Naive thymus-derived CD4-positive, alpha-beta T cell (primary cell): ENCODE measurements at places on chromosomes 16 and 17.

DNA sequence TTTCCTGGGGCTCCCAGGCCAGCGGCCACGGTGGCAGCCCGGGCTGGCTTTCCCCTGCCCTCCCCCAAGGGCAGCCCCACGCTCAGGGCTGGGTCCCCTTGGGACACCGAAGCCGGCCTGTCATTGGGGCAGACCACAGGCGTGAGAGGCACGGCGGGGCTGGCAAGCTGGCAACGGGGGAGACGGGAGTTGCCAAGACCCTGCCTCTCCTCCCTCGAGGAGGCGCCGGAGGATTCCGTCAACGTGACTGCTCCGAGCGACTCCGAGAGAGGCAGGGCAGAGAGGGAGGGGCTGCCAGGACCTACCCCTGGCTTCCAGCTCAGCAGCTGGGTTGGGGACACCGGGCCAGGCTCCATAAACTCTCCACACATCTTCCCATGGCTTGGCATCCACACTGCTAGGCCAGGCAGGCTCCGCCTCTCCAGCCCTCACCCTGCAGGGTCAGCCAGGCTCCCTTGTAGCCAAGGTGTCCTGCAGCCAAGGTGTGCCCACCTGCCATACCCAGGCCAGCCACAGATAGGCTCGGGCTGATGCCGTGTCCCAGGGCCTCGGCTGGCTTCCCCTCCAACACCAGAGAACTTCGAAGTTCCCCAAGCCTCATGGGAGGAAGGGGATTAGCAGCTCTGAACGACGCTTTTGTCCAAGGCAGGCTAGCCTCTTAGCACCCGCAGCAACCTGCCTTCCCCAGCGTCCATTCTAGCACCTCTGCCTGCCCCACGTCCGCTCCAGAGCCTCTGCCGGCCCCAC is 25.5 kb downstream of the TIMM22 start:
- DNase-seq = no peak

DNA sequence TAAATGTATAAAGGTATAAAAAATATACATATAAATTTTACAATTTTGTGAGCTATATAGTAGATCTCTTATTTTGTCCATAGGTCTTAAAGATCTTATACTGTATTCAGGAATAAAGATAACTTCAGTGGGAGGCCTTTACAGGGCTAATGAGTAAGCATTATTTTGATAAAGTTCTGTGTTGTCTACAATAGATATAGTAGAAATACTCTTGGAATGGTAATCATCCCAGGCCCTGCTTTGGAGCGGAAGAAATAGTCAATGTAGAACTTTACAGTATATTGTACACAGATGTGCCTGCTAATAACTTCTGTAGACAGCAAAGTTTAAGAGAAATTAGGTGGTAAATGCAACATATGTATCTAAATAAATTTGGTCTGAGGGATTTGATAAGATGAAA is 42.6 kb downstream of the TENT4B start:
- DNase-seq = no peak

GRCh38 chr17:66543526-66543925 is 241.1 kb downstream of the PRKCA start:
- DNase-seq = no peak

DNA sequence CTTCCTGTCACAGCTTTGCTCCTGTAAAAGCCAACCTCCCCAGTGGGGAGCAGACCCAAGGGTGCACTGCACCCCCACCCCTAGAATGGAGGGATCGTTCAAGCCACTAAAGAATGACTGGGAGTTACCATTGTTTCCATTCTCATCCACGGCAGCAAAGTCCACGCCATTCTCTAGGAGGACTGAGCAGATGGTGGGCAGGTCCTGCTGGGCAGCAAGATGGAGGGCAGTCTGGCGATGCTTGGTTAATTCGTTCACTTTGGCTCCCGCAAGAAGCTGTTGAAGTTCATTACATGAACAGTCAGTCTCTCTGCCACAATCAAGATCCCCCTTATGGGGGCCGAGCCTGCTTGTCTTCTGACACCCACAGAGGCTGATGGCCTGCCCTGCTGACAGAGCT is 30.8 kb downstream of the CYB5D2 start:
- no peak for DNase-seq

GRCh38 chr16:75573955-75574354 is 7.8 kb downstream of the GABARAPL2 start:
- no peak for DNase-seq

DNA sequence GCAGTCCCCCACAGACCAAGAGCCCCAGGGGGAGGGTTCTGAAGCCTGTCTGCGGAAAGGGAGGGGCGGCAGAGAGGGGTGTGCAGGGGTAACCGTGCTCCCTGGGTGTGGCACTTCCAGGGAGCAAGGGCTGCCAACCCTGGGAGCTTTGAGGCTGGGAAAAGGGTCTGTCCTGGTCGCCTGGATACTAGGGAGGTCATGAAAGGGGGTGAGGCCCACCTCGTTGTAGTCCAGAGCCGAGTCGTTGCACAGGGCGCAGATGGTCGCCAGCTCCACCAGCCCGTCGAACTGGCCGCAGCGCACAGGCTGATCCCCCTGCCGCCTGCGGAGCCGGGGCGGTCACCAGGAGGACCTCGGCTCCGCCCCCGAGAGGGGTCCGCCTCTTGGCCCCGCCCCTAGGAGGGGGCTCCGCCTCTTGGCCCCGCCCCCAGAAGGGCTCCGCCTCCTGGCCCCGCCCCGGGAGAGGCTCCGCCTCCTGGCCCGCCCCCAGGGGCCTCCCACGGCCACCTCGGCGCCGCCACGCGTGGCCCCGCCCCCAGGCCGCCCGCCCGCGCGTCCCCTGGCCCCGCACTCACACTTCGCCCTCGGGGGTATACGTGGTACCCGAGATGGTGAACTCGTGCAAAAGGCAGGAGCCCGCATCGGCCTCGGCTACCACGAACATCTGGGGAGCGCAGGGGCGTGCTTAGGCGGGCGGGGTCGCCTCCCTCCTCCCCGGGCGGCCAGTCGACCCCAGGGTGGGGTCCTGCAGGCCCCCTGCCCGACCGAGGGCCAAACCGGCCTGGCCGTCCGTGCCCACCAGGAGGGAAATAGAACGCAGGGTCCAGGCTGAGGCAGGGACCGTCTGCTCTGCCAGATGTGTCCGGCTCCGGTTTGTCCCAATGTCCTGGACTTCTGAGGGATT is 19.5 kb downstream of the ATP2A3 start:
- DNase-seq = no peak

GRCh38 chr16:27726621-27727261 is 176.8 kb downstream of the KATNIP start:
- DNase-seq = no peak

DNA sequence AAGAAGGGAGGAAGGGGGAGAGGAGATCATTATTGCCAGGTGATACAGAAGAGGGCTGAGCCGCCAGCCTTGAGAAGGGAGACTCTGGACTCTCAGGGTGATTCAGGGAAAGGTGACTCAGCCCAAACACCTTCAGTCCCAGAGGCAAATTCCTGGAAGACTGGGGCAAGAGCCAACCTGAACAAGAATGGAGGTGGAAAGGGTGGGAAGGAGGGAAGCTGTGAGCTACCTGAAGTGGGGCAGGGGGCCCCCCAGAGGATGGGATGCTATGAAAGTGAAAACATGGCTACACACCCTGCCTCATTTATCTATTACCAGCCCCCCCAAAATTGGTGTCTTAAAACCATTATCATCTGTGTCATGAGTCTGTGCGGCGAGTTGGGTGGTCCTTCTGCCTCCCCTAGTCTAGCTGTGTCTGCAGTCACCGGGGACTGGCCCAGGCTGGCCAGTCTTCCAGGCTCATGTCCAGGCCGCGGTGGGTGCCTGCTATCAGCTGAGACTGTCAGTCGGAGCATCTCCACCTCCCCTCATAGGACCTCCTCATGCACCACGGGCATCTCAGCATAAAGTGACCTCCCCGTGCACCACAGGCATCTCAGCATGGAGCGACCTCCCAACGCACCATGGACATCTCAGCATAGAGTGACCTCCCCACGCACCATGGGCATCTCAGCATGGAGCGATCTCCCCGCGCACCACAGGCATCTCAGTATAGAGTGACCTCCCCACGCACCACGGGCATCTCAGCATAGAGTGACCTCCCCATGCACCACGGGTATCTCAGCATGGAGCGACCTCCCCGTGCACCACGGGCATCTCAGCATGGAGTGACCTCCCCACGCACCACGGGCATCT is 3.2 kb upstream of the SLC47A2 start:
- DNase-seq = no peak

DNA sequence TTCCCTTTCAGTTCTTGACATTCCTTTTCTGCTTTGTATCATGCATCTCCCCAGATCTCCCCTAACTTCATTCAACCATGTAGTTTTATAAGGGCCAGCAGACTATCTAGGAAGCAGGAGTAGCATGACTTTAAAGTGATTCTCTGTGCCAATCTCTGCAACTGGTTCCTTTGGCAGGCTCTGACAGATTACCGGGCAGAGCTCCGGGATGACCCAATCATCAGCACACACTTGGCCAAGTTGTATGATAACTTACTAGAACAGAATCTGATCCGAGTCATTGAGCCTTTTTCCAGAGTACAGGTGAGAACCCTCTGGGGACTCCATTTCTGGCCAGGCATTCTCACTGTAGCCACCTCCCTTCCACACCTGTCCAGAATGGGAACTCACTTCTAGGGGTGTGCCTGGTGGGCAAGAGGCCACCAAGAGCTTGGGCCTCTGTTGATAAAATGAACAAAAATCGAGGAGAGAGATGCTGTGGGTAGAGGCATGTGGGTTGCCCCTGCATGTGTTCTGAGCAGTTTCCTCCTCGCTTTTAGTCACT is 7.6 kb upstream of the CDK5R1 start:
- DNase-seq = no peak

DNA sequence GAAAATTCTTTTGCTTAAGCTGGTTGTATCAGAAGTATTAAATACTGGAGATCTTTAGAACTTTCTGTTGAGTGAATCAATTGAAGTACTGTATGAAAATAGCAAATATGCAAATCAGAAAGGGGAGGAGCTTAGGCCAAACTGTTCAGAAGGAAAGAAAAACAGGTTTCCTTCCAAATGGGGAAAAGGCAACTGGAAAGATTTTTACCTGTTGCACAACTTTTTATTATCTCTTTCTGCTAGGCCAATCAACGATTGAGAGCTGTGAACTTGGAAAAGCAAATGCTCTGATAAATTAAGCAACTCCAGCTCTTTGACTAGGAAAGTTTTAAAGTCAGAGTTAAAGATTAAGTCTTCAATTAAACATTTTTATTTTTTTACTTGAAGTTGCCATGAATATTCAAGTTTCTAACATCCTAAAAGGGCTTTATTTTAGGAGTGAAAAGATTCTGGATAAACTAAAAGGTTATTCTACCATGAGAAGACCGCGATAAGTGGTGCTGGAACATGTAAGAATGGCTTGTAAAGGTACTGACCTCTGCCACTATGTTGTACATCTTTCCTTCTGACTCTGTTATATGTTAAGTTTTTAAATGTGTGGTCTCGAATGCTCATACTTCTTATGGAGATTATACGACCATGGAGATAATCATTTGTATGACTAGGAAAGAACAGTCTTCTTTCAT is 16.5 kb downstream of the DCUN1D3 start:
- no peak for DNase-seq

DNA sequence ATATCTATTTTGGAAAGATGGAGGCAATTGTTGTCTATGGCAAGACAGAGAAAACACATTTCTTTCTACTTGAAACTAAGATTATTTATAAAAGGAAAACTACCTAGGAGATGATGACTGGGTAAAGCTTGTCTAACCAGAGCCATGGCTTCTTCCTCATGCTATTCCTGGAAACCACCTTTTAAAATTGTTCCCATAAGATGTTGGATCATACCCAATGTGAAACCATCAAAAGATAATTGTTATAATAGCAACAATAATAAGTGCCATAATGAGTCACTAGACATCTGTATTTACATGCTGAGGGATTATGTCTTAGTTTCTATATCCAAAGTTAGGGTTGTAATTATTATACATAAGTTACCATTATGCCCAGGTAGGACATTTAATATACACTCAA is 428.4 kb downstream of the KCNJ2 start:
- no peak for DNase-seq

DNA sequence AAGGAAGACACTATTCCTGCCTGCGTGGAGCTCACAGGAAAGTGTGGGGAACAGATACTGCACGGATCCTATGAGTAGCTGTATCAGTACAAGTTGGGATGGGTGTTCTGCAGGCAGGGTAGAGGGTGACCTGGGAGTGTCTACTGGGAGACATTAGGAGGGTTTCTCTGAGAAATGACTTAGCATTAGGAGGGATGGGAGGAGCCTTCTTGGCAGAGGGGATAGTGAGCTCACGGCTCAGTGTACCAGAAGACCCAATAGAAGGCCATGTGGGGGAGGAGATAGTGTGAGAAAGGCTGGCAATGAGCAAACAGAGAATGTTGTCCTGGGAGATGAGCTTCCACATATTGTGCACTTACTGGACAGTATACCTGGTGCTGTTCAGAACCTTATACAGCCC is 109.1 kb downstream of the MSI2 start:
- DNase-seq = no peak

DNA sequence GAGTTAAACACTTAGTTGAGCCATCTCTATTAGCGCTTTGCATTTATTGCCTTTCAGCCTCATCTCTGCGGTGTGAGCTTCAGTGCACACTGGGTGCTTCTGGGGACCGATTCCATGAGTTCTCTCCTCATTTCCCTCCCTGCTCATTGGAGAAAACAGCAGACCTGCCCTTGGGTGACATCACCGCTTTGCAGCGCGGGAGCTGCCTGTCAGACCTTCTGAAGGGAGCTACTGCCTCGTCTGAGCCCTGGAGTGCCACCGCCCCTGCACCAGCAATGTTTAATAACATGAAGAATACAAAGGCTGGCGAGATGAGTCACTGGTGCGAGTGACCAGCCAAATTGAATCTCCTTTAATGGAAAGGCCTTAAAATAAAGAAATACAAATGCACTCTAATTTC is 30.2 kb upstream of the CPPED1 start:
- no peak for DNase-seq

DNA sequence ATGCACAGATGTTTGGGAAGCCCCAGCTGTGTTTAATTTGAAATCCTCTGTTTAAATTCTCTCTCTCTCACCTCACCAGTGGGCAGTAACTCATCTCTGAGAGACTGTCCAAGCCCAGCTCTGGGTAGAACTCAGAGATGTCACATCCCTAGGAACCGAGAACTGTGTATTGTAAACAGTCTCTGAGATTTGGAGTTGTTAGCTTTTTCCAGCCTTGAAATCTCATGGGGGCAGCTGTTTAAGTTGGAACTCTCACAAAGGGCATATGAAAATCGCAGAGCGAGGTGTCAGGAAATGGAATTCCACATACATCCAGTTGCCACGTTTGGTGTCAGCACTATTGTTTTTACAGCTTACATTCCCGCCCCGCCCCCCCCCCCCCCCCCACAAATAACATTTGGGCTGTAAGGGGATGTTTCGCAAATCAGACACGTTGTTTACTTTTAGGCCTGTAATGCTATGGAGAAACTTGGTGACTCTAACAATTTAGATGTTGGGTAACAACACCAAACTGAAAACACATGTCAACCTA is 34.3 kb downstream of the VPS35L start:
- DNase-seq = no peak

GRCh38 chr17:78172249-78173051 is 4.1 kb downstream of the SYNGR2 start:
- DNase-seq = no peak
